ENCODE measurements at places on chromosomes 4 and X.

- DNase-seq: no peak
Measured at GRCh38 chr4:153641532-153641931, 42.5 kb upstream of the TLR2 start.

DNA sequence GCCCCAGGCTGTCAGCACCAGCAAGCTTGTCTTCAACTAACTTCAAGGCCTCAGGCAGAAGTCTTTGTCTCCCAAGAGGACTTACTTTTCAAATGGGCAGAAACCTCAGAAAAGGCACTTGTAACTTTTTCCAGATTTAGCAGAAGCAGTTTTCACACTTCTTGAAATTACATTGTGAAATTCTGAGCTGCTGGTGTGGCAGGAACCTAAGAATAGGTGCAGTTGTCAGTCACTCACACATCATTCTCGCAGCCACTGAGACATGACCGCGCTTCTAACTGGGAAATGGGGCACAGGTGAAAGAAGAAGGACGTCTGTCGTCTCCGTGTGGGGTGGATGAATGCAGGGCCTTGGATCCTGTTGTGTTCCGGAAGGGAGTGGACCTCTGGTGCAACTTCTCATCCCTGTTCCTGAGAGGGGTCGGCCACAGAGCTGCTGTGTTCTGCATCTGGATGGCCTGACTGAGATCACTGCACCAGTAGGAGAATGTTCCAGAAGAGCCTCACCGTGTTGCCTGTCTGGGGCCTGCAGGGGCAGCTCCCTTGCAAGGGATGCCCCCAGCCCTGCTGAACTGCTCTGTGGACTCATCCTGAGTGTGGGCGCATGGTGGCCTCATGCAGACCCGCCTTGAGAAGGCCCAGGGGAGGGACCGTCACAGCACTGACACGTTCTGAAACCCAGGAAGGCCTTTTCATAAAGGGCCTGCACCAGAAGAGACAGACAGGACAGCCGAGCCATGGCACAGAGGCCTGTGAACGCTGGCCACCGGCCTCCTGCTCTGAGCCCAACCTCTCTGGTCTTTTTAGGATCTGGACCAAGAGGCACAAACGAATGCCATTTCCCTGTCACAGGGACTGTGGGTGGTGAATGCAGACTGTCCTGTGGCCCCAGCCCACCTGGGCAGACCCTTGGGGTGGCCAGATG is 18.7 kb downstream of the NAT8L start:
- DNase-seq: no peak

GRCh38 chr4:76105652-76106051 is 31.1 kb downstream of the ART3 start:
- DNase-seq: no peak

- DNase-seq: no peak
Measured at GRCh38 chr4:19372390-19372789, 879.3 kb upstream of the SLIT2 start.

DNA sequence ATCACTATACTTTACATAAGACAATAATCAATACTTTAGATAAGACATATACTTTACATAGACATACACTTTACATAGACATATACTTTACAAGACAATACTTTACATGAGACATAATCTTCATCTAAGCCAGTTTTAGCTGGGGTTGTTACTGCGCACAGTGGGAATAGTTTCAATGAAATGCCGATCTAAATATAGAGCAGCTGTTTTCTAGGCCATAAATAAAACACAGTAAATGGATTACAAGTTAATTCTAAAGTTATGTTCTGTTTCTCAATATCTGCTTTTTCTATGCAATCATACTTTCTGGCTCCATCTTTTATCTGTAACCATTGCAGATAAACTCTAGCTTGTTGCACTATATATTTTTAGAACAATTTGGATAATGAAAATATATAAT is 1470.6 kb upstream of the PABPC4L start:
- no peak for DNase-seq

DNA sequence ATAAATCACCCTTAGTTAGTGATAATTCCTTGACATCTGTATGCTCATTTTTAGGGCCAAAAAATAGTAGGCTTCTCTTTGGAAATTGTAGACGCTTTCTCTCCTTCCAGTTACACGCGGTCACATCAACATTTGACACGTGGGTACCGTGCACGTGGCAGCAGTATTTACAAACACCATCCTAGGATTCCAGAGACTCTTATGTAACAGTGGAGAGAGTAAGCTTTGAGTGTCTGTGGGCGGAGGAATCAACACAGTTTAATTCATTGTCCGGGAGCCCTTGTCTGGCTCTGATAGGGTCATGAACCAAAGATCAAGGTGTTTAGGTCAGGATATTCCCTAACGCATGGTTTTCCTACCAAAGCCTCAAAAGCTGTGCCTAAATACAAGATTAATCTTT is 12.2 kb downstream of the TET2 start:
- DNase-seq: peak; percentile 66

DNA sequence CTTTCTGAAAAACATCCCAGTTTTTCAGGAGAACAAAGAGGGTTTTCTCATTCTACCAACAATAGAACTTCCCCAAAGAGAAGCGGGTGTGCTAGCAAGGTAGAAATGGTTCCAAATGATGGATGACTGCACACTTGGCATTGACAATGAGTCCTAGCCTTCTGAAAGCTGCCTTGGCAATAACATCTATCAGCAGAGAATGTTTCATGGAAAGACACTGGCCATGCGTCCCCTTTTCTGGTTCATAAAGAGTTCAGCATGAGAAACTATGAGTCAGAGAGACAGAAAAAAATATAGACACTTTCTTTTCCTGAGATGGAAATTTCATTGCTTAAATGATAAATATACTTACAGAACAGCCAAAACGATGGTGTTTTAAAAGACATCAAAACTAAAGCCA is 236.9 kb upstream of the PRKX start:
- no peak for DNase-seq

DNA sequence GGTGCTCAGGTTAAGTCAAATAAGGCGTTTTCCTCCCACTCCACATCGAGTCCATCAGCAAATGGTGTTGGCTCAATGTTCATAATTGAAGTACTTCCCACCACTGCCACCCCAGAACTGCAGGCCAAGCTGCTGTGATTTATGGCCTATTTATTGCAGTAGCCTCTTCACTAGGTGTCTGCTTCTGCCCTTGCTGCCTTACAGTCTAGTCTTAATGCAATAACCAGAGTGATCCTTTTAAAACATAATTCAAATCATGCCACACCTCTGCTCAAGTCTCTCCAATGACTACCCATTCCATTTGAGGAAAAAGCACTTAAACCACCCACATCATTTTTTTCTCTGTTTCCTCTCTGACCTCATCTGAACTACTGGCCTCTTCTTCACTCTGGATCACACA is 220.3 kb downstream of the KCNIP4 start:
- no peak for DNase-seq

- DNase-seq: no peak
Measured at GRCh38 chr4:113675731-113676697, 85.5 kb downstream of the CAMK2D start.

DNA sequence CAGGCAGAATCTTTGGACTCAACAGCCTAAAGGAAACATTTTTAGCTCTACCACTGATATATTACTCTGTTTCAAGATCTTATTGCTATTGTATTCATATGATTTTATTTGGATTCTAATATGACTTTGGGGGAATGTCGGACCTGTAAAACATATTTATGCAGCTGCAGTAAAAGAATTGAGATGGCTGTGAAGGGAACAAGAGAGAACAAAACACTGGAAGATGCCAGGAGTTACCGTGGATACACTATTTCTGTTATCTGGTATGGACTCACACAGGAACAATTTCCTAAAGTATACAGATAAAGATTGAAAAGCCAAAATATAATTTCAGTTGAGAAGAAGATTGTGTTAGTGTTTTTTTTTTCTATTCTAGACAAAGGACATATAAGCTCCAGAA is 113.0 kb upstream of the DCLK2 start:
- DNase-seq: no peak

Measured in suppressor macrophage treated with lipopolysaccharide for 4 hours (primary cell).